ENCODE measurements at places on chromosomes 2 and 18.

GRCh38 chr2:130951018-130951417 is 114.3 kb downstream of the ARHGEF4 start:
- DNase-seq, result no peak

DNA sequence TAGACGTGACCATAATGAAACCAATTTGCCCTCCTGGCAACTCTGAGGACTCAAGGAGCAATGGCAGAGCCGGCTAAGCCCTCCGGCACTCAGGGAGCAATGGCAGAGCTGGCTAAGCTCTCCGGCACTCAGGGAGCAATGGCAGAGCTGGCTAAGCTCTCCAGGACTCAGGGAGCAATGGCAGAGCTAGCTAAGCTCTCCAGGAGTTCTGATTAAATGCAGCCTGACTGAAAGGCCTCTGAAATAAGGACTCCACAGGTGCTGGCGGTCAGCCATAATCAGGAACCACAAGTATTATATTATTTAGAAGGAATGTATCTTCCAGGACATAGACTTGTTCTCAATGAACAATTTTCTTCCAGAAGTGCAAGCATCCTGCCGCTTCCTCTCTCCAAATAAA is 65.2 kb downstream of the C2orf76 start:
- no peak for DNase-seq

DNA sequence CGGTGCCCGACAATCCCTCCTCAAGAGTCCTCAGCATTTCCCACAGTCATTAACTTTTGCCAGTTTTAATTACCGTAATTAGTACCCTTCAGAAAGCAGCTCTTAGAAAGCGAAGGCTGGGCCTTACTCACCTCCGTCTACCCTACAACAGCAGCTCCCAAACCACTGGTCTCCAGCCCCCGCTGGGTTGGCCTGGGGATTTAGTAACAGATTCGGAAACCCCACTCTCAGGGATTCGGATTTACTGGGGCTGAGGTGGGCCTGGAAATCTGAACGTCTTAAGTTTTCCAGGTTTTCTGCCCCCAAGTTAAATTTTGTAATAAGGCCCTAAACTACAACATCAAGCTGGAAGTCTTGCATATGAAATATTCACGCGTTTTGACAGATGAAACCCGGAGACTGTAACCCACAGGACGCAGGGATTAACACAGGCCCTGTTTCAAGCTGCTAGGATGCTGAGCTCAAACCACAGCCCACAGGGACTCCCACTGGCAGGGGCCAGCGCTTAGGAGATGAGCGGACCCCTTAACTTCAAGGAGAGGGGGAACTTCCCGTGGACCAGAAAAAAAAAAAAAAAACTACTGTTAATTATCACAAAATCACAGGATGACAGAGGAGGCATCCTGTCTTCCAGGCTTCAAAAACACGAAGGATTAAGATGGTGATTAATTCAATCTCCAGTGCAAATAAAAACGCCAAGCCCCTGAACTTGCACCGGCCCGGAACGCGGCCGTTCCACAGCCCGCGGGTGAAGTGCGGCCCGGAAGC is 985 bp downstream of the ILKAP start:
- DNase-seq, result no peak

- no peak for DNase-seq
These were observed 10.8 kb downstream of the MLPH start for GRCh38 chr2:237497838-237498186.

DNA sequence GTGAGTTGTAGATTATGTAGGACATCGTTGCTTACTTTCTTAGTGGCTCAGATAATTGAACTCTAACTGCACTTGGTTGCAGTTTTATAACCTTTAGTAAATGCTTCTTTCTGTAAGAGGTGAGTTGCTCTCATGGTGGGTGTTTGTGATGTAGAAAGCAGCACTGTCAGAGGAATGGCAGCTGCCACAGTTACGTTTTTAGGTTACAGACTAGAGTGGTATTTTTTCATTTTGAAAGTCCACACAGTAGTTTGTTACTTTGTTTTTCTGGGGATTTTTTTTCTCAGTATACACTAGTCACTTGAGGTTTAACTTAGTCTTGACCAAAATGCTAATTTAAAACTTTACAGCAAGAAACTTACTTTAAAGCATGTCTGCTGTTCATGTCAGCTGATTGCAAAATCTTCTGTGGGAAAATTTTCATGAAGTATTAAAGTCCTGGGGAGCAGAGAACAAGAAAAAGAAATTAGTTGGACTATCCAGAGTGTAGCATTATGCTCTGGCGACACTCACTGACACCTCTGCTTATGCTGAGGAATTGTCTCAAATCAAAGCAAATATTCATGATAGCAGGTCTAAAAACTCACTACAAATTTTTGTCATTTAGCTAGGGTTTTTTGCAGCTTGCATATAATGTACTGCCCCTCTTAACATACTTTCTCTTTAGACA is 14.8 kb downstream of the AFTPH start:
- DNase-seq, result no peak

- DNase-seq, result no peak
These were observed 51.1 kb downstream of the CAPN13 start for GRCh38 chr2:30756051-30756719.

DNA sequence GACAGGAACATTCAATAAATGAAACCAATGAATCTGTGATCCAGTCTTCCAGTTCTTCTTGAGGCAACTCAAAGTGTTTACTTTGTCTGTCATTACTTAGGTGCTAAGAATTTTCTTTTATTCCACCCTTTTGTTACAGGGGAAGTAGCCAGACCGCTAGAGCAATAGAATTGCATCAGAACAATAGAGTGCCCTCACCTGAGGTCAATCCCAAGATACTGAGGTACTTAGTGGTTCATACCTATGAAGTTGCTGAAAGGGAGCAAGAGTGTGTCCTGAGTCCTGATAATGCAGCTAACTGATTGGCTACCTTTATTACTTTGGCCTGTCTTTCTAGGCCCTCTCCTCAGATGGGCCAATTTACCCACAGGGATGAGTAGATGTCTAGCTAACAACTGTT is 359.4 kb upstream of the KCNH7 start:
- no peak for DNase-seq

GRCh38 chr2:54619660-54620231 is 103.7 kb upstream of the EML6 start:
- no peak for DNase-seq

GRCh38 chr2:163836167-163836566 is 100.4 kb upstream of the FIGN start:
- DNase-seq, result no peak

- no peak for DNase-seq
These were observed 580.3 kb upstream of the TMEFF2 start for GRCh38 chr2:192775011-192775410.

DNA sequence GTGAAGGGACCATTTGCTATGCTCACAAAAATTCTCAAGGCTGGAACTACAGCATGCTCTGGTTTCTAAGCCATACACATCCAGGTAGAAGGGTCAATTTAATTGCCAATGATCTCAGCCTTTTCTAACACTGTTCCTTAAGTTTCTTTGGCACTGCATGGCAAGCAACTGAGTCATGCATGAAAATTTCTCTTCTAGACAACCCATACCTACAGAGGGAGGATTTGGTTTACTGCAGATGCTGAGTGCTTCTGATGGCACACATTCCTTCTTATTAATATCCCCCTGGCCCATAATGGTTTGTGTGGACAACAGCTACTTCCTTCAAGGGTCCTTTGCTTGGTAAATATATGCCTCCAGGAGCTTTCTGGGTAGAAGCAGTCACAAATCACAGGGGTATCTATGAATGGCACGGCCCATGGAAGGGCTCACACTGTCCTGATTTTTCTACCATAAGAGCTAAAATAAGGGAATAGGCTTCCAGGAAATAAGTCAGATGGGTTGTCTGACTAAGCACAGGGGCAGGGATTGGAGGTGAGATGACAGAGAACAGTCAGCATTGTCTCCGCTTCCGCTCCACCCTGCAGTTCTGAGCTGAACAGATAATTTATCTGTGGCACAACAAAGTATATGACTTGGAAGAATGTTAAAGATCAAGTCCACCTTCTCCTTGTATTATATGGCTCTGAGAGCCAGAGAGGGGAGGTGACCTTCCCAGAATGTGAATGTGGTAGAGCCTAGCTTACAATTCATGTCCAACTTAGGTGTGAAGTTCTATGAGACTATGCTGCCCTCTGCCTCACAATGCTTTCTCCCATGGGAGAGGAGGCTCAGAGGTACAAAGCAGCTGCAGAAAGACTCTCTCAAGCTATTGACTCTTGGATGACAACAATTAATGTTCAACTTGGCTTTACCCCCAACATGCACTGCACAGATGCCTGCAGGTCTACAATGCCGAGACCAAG is 199.2 kb upstream of the TNP1 start:
- DNase-seq, result no peak

DNA sequence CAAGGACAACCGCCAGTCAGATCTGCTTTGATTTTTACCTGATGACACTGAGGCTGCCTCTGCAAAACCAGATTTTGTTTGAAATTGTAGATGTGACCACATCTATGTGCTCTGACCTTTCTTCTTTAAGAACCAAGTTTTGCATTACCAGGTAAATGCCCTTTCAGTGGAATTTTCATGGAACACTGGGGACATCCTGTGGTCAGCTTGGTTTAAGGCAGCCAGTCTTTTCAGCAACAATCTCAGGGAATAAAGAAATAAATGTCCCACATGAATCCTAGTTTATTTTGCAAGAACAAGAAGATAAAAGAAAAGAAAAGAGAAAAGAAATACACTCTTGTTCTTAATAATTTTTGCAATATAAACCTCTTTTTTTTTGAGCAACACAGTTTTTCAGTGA is 90.6 kb downstream of the POU3F3 start:
- no peak for DNase-seq

DNA sequence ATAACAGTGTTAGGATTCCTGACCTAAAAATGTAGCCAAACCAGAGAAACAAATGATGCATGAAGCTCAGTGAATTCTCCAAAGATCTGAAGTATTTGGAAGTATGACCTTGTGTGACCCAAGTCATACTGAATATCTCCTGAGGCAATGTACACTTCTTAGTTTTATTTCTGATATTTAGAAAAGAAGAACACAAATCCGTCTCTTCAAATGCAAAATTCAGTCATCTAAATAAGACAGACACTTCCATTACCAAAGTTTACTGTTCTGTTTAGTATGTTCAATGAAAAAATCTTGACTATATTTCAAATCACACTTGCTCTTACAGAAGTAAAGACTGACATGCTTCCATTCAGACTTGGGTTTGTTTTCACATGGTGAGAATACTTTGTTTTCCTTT is 495.7 kb downstream of the RIT2 start:
- DNase-seq, result no peak

DNA sequence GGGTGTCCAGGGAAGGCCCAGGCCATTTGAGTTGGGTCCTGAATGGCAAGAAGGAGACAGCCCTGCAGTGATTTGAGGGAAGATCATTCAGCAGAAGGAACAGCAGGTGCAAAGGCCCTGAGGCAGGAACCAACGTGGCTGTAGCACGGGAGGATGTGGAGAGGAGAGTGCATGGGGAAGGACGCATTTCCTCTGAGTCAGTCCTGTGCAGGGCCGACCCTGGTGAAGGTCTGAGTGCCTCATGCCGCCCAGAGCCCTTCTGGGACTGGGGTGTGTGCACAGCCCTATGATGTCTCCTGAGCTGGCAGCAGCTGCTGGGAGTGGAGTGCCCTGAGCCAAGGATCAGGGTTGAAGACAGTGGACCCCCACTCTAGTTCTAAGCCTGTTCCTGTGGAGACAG is 17.9 kb upstream of the ARHGEF4 start:
- no peak for DNase-seq

GRCh38 chr18:67041334-67041733 is 437.4 kb upstream of the CDH19 start:
- no peak for DNase-seq

DNA sequence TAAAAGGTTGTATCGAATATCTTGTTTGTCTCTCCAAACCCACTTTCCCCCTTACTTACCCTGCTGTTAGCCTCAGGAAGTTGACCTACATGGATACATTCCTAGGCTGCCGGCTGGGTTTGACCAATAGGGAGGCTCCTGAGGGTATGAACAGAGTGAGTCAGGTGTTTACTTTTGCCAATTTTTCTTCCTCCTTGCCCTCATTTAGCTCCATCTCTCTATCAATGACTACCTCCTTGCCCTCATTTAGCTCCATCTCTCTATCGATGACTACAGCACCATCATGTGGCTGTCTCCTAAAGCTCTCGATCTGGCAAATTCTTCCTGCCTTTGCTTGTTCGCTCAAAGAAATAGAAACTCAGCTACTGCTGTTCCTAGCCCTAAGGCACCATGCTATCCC is 571.9 kb upstream of the CRIM1 start:
- DNase-seq, result no peak

- no peak for DNase-seq
These were observed 363.6 kb downstream of the RNF144A start for GRCh38 chr2:7280790-7281189.

GRCh38 chr2:118539290-118539689 is 308.2 kb downstream of the EN1 start:
- peak; percentile 40 for DNase-seq

- DNase-seq, result no peak
These were observed 40.9 kb downstream of the USP14 start for GRCh38 chr18:199214-199613.

GRCh38 chr2:240622531-240623235 is 2.6 kb upstream of the GPR35 start:
- DNase-seq, result no peak

- DNase-seq, result no peak
These were observed 46.6 kb downstream of the CDH20 start for GRCh38 chr18:61379827-61380226.

DNA sequence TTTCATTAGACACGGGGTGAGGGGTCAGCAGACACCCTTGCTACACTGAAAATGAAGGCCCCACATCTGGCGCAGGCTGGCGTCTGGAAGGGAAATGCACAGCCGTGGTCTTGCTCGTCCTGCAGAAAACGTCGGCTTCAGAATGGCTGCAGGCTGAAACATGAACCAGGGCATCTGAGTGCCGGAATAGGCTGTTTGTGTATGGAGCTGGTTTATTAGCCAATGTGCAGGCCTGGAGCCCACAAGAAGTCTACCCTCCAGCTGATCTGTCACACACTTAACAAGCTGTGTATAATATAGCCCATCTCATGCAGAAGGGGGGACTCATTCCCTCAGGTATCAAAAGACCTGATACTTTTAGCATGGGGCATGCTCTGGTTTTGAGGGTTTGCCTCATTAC is 153.4 kb upstream of the SOX11 start:
- no peak for DNase-seq

DNA sequence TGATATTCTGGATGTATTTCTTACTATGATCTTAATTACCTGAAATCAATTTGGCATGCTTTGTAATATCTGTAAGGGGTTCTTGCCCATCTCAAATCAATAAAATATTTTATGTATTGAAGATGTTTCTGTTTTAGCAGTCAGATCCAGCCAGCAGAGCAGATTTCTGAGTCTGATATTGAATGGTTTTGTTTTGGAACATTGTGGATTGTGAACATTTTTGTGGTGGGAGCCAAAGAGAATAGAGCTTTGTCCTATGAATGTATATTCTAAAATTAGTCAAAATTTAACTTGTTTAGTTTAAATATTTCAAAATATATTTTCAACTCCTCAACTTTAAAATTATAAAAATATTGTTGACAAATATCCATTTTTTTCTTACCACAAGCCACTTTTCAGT is 197.0 kb downstream of the UBE2E3 start:
- no peak for DNase-seq

GRCh38 chr2:191351921-191352320 is 106.7 kb downstream of the MYO1B start:
- no peak for DNase-seq

All from vagina (tissue), 2 donors.